Activated T-cell treated with anti-CD3 and anti-CD28 coated beads for 4 hours (primary cell): ENCODE measurements at places on chromosomes 2 and 18.

- no peak for DNase-seq
Measured at GRCh38 chr2:203583084-203583695, 48.1 kb upstream of the RAPH1 start.

- no peak for DNase-seq
Measured at GRCh38 chr2:122193622-122194021, 438.2 kb downstream of the TSN start.

DNA sequence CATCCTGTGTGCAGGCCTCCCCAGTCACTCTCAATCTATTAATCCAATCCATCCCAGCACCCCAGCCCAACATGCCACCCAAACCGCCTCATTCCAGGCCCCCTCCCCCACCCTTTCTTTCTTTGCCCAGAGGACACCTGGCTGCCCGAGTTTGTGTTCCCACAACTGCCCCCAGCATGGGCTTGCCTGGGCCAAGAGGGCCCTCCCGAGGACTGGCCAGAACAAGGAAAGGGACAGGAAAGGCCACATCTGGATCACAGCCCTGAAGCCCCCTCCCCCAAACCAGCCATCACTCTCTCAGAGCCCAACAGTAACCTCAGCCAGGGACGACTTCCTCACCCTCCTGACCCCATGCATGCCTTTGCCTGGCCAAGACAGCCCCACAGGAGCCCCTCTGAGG lies 1.2 kb downstream of the TNS1 start:
- no peak for DNase-seq

GRCh38 chr2:237262838-237263771 lies 150.9 kb downstream of the COL6A3 start:
- no peak for DNase-seq

- no peak for DNase-seq
Measured at GRCh38 chr2:158724803-158725381, 70.2 kb upstream of the DAPL1 start.

DNA sequence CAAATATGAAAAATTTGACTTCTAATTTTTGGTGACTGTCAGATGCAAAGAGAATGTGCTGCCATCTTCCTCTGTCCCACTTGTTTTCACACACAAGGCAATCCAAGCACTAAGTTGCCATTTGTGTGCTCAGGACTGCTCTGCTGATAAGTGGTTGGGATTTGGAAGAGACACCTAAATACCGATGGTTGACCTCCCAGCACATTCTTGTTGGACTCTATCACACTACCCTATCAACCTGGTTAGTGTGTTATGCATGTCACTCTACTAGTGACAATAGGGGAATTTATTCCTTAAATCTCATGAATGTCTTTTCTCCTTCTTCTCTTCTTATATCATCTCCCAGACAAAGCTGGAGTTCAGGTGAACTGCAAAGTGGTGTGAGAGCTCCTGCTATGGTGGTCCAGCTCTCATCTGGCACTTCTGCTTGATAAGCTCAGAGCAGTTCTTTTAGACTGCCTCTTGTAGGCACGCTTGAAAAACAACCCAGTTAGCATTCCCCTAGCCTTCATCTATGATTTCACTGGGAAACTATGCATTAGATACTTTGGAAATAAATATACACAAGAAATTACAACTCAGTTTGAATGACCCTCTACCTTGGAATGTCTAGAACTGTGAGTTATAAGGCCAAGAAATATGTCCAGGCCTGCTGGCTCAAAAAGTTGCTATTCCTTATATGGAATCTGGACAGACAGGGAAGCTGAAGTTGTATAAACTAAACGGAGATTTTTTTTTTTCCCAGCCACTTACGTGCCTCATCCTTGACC lies 404.8 kb downstream of the MEIS1 start:
- DNase-seq: no peak

GRCh38 chr18:32730068-32730467 lies 42.8 kb downstream of the KLHL14 start:
- no peak for DNase-seq

DNA sequence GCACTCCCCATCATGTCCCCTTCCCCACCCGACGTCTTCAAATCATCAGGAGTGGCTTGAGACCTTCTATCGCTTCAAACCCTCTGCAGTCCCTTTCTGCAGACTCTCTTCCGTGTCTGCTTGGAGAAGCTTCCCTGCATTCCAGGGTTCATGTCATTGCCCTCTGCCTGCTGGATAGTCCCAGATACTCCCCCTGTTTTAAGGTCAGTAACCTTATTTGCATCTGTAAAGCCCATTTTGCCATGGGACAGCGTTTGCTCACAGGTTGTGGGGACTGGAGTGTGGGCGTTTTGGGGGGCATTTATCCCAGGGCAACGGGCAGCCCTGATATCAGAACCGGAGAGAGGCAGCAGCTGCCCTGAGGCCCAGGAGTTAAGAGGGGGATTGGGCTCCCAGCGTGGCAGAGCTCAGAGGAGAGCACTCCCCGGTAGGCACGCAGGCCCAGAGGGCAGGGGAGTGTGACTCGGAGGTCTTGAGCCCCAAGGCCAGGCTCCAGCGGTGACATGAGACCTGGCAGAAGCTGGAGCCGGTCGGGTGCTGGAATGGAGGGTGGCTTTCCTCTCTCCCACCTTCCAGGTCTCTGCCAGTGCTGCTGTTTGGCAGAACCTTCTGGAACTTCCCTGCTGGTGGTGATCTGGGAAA lies 73.8 kb downstream of the RTP5 start:
- no peak for DNase-seq

GRCh38 chr2:201854221-201854801 lies 48.0 kb downstream of the CDK15 start:
- DNase-seq: no peak

GRCh38 chr2:148586522-148587128 lies 57.9 kb upstream of the EPC2 start:
- no peak for DNase-seq

DNA sequence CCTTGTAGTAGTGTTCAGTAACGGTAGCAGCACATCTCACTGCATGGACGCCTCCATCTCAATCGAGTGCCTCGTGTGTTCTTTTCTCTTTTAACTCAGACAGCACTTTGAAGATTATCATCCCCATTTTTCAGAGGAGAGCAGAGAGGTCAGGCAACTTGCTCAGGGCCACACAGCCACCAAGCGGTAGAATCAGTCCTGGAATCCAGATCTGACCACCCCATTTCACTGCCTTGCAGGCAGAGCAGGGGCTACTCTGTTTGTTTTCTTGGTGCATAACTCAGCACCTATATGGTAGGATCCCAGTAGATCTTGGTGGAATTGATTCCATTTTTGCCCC lies 129.5 kb downstream of the SMAD7 start:
- DNase-seq: no peak

DNA sequence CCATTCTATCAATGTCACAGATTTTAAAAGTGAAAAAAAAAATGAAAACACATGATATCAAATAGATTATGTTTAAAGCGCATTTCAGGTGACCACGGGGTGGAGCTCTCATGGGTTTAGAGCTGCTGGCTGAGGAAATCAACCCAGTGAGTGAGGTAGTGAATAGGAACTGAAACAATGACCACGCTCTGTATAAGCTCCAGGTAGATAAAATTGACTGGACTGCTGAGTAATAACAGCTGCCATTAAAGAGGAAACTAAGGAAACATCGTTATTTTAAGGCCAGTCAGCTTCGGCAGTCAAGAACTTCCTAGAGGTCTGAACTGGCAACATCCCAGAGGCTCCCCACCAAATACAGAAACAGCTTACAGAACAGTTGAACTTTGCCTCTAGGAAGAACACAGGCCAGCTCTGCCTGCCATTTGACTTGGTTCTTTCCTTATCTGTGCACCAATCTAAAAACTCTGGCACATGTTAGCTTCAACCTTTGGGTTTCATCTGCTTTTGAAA lies 185.9 kb downstream of the PDE1A start:
- no peak for DNase-seq

GRCh38 chr2:78585871-78586270 lies 439.6 kb upstream of the REG3G start:
- DNase-seq: no peak

GRCh38 chr18:22525883-22526282 lies 108.2 kb upstream of the CTAGE1 start:
- no peak for DNase-seq

GRCh38 chr2:132384491-132385151 lies 32.0 kb upstream of the GPR39 start:
- DNase-seq: no peak

DNA sequence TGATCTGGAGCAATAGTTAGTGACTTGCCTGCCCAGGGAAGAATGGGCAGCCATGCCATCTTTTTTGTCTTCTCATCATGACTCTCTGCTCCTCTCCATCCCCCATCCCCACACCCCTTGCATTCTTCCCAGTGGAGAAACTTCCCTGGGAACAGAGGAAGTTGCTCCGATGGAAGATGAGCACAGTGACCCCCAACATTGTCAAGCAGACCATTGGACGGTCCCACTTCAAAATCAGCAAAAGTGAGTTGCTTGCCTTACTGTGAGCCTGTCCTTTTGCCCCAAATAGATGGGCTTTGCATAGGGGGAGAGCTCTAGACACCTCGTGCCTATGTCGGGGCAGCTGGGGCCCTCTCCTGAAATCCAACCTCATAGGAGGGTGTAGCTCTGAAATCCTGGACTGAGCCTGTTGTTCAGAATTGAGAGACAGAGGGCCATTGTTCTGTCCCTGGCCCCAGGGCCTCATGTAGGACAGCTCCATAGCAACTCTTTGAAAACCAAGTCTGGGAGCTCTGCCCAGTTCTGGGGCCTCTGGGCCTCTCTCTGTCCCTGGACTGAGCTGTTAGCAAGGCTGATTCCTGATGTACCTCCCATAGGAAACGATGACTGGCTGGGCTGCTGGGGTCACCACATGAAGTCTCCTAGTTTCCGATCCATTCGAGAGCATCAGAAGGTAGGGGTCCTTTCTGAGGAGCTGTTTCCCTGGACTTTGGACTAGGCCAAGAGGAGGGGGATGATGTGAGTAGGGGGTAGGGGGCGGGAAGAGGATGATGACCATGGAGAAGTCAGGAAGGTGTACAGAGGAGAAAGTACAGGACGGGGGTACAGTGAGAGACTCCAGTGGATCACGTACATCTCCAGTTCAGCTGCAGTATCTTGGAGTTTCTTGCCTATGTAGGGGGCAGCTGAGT lies 35.2 kb downstream of the TTLL4 start:
- no peak for DNase-seq

GRCh38 chr18:49014605-49015267 lies 64.0 kb upstream of the SMAD7 start:
- DNase-seq: no peak

DNA sequence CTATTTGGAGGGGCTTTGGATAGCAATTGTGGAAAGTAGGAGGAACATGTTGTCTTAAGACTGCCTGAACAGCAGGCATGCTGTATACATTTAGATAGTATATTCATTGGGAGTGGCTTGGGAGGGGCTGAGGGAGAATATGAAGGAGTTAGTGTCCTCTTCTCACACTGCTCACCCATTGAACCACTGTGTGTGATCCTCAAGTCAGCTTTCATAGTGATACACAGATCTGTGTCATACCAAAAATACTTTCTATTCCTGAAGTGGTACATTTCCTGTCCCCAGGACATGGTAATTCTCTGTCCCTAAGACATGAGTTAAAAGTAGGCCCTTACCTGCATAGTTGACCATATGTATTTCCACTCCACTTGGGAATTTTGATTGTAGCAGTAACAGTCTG lies 9.6 kb downstream of the NEMP2 start:
- DNase-seq: no peak

GRCh38 chr18:23231340-23232021 lies 96.2 kb downstream of the CABLES1 start:
- peak; percentile 50 for DNase-seq

GRCh38 chr2:201128033-201128432 lies 12.1 kb downstream of the CFLAR start:
- no peak for DNase-seq

GRCh38 chr2:212794471-212794870 lies 255.9 kb upstream of the ERBB4 start:
- no peak for DNase-seq

GRCh38 chr2:18133310-18133709 lies 254.8 kb downstream of the KCNS3 start:
- no peak for DNase-seq

DNA sequence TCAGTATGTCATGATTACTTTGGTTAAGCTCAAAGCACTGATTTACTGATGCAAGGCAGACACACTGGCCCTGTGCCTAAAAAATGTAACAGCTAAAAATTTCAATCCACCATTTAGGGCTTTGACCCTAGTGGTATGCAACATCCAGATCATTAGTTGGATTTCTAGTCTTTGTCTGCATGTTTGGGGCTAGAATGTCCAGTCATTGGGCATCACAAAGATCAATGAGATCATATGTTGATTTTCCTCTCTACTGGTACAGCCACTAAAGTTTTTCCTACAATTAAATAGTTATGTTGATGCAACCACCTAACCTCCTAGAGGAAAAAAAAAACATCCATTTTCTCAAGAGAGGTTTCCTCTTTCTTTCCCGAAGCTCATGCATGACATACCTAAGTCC lies 53.4 kb upstream of the REV1 start:
- no peak for DNase-seq

DNA sequence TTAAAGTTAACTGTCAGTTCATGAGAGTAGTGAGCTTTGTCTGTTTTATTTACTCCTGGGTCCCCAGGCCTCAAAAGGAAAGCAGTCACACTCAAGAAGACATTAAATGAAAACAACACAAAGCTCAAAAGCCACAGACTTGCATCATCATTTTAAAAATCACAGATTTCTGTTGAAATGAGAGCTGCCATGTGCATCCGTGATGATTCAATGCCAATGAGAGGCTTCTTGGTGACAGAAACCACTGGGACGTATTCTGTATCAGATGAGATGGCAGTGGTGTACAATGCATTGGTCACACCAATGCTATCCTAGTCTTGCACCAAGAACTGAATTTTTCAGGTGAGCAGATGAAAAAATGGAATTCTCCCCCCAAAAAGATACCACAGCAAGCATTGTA lies 204.8 kb downstream of the ANAPC1 start:
- DNase-seq: no peak

DNA sequence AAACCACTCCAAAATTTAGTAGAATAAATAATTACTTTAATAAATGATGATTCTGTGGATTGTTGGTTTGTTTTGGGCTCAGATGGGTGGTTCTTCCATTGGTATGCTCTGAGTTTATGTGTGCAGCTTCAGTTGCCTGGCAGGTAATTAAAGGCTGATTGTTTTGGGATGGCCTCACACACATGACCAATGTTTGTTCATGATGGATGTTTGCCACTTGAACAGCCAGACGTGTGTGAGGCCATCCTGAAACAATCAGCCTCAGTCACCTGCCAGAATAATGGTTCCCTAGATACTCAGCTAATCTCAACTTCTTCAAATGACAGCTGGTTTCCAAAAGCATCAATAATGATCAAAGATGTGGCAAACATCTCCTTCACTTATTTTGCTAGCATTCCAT lies 352.5 kb upstream of the GULP1 start:
- DNase-seq: no peak

GRCh38 chr18:28032177-28032576 lies 144.8 kb downstream of the CDH2 start:
- no peak for DNase-seq

- DNase-seq: no peak
Measured at GRCh38 chr2:8378016-8378810, 303.6 kb upstream of the ID2 start.

DNA sequence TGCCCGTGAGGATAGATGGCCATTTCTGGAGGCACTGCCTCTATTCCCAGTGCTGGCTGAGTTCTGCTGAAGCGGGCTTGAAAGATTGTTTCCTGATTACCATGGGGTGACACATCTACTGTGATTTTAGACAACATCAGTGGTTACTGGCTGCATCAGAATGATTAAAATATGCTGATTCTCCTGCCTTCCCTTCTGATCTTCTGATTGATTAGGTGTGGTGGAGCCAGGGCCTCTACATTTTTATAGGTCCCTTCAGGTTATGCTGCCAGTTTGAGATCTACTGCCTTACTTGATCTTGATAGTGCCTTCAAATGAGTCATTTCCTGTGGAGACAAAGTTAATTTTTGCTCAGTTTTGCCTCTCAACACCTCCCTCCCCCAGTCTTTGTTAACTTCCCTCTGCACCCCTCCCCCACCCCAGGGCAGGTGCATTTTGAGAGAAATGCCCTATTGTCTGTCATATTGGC lies 31.6 kb upstream of the SNORC start:
- peak; percentile 54 for DNase-seq
